GF-D8 (cell line): ENCODE measurements at places on chromosomes 2 and 18.
A peak's percentile ranks its signal among the peaks of the same experiment; 100 is the strongest.

DNA sequence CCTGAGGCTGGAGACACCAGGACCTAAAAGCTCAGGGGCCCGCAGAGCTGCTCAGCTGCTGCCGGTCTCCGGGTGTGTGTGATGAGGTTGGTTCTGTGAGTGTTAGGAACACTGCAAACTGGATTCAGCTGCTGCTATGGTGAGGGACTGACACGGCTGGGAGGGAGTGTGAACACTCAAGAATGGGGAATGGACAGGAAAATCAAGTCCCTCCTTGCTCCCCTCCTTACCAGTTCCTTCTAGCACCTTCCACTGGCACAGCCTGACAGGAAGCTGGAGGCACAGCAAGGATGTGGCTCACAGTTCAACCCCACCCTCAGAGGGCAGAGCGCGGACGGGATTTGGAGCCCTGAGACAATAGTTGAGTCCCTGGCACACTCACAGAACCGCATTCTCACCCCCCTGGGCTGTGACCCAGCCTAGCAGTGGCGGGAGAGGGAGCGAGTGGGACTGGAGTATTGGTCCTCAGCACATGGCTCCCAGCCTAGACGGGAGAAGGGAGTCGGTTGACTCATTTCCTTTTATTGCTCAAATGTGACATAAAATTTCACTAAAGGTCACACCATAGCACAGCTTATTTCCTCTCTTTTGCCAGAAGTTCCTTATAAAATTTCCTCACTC lies 42.5 kb downstream of the LRRC30 start:
- peak; percentile 56 for DNase-seq

- DNase-seq = no peak
Measured at GRCh38 chr2:239169311-239170048, 231.3 kb downstream of the HDAC4 start.

DNA sequence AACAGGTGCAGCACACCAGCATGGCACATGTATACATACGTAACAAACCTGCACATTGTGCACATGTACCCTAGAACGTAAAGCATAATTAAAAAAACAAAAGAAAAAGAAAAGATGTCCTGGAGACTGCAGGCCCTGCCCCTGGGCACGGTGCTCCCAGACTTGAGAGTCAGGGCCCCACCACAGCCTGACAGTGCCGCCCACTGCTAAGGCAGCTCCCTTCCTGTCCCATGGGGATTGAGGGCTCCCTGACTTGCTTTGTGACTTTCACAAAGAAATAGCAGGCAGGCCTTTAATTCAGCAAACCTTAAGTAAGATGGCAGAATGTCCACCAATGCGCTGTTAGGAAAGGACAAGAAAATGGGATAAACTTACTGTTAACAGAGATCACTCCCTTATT lies 116.8 kb downstream of the NDUFA10 start:
- no peak for DNase-seq

DNA sequence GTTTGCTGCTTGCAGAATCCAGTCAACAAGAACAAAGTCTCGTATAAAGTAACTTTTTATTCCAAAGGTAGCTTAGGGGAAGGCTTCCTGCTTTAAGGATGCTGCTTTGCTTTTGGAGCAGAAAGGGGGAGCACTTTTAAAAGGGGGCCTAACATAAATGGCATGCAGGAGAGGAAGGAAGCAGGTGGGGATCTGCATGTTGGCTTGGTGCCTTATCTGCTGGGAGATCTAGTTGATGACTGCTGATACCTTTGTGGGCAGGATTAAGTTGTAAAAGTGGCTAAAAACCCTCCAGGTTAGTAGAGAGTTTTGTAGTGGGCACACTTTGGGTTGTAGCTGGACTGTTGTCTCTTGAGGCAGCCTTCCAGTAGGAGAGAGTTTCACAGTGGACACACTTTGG lies 22.5 kb downstream of the UBR3 start:
- DNase-seq = no peak

DNA sequence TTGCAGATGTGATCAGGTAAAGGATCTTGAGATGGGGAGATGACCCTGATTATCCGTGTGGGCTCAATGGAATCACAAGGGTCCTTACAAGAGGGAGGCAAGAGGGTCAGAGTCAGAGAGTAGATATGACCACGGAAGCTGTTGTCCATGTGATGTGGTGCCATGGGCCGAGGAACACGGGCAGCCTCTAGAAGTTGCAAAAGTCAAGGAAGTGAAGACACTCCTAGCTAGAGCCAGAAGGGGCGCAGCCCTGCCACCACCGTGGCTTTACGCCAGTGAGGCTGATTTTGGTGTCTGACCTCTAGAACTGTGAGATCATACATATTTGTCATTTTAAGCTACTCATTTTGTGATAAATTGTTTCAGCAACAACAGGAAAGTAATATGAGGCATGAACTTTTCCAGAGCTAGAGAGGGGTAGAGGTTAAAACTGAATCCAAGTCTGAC lies 114.4 kb downstream of the CAPN13 start:
- no peak for DNase-seq

DNA sequence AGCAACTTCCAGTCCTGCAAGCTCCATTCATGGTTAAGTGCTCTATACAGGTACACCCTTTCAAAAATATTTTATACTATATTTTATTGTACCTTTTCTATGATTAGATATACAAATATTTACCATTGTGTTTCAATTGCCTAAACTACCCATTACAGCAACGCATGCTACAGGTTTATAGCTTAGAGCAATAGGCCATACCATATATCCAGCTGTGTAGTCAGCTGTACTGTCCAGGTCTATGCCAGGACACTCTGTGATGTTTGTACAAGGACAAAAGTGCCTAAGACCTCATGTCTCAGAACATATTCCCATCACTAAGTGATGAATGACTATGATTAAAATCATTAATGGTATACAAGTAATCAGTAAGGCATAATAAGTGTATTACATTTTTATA lies 368.7 kb downstream of the CMPK2 start:
- no peak for DNase-seq

DNA sequence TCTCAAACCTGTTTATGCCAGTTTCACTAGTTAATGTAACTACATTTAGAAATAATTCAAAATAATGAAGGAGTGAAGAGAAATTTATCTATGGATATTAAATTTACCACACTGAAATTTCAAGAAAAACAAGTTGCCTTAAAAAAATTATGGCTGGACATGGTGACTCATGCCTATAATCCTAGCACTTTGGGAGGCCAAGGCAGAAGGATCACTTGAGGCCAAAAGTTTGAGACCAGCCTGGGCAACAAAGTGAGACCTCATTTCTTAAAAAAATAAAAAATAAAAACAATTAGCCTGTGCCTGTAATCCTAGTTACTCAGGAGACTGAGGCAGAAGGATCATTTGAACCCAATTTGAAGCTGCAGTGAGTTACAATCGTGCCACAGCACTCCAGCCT lies 29.9 kb downstream of the HDLBP start:
- no peak for DNase-seq

DNA sequence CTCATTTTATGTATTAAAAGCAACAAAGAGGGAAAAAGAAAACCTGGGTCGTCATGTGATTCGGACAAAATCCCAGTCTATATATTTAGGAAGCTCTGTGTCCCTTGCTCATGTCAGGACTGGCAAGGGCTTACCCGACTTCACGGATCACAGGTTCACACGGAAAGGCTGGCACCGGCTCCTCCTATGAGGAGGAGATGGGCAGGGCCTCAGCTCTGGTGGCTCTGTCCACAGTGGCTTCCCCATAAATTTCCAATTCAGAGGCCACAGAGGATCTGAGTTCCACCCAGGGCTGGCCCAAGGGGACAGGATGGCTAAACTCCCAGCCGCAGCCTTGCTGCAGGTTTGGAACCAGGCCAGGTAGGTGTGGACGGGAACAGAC lies 186.8 kb downstream of the BCL2 start:
- DNase-seq = no peak

- DNase-seq = no peak
Measured at GRCh38 chr2:46471697-46472096, 7.7 kb upstream of the TMEM247 start.

DNA sequence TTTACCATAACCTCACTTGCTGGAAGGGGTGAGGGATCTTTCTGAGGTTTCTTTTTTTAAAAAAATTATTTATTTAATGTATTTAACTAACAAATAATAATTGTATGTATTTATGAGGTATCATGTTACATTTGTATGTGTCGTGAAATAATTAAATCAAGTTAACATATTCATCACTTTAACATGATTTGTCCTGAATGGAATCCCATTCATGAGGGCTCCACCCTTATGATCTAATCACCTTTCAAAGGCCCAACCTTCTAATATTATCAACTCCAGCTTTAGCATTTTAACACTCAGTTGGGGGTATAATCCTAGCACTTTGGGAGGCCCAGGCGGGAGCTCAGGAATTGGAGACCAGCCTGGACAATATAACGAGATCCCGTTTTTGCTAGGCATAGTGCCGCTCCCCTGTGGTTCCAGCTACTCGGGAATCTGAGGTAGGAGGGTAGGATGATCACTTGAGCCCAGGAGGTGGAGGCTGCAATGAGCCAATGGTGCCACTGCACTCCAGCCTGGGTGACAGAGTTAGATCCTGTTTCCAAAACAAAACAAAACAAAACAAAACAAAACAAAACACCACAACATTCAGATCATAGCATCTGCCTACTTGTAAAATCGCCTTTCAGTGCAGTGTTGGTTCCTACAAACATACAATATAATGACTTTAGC lies 1.1 kb upstream of the TAF4B start:
- no peak for DNase-seq

GRCh38 chr2:69642709-69643601 lies 584 bp downstream of the AAK1 start:
- DNase-seq = peak; percentile 20

DNA sequence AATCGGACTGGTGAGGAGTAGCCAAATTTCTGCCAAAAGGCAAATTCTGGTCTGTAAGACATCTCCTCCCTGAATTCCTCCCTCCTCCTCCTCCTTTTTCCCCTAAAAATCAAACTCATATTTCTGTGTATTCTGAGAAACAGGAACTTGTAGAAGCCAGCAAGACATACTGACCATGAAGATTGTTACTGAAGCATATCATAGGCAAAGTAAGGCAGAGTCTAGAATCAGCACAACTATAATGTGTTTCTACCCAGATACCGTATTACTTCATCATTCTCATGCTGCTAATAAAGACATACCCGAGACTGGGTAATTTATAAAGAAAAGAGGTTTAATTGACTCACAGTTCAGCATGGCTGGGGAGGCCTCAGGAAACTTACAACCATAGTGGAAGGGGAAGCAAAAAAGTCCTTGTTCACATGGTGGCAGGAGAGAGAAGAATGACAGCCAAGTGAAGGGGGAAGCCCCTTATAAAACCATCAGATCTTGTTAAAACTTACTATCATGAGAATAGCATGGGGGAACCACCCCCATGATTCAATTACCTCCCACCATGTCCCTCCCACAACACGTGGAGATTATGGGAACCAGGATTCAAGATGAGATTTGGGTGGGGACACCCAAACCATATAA lies 24.9 kb upstream of the EPC2 start:
- DNase-seq = no peak

DNA sequence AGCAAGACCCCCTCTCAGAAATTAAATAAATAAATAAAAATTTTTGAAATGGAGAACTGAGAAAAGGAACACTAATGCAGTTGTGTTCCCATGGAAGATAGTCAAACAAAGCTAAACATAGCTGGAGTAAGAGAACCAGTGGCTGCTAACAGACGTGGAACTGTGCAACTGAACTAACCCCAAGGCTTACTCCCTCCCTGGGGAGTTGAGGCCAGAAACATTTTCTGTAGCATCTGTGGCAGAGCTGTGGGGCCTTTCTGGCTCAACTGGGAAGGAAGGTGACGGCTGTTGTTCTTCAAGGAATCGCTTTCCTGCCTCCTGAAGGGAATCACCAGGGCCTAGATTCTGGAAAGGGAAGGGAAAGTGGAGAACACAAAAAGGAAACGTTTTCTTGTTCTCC lies 53.9 kb upstream of the B3GNT2 start:
- DNase-seq = no peak

DNA sequence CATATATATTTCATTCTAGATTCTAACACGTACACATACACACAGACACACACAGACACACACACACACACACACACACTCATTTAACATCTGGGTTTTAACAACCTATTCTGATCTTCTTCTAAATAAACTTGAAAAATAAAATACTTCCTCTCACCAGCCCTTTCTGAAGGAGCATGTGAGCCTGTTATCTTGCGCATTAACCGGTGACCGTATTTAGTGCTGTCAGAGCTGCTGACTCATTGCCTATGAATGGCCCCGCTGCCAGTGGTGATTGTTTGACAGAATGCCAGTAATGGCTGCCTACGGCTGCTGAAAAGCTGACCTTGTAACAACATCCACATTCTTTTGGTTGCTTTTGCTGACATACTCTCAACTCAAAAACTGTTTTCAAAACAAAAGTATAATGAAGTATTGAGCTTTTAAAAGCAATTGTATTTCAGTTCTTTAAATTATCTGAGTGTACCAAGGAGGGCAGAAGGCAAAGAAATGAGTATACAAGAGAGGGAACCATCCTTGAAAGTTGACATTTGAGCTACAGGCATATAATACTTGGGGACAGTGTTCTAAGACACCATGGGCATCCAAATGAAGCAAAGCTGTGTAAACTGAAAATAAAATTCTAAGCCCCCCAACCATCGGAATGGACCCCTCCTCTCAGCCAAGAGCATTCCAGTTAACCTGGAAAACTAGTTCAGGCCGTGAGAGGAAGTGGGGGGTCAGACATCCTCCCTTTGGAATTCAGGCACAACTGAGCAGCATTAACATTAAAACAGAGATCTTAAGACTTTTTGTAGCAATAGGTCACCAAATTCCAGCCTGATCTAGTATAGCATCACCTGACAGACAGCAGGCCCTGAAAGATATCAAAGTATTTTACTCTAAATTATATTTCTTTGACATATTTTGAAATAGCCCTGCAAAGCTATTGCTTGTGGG lies 50.2 kb upstream of the DTNA start:
- no peak for DNase-seq

DNA sequence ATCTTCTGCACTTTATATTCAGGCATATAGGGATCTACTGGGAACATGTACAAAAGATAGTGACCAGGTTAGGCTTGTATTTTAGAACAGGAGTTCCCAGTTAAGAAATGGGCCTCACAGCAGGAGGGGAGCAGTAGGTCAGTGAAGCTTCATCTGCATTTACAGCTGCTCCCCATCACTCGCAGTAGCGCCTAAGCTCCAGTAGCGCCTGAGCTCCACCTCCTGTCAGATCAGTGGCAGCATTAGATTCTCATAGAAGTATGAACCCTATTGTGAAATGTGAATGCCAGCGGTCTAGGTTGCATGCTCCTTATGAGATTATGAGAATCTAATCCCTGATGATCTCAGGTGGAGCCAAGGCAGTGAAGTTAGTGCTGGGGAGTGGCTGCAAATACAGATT lies 224.4 kb upstream of the CYRIA start:
- no peak for DNase-seq

DNA sequence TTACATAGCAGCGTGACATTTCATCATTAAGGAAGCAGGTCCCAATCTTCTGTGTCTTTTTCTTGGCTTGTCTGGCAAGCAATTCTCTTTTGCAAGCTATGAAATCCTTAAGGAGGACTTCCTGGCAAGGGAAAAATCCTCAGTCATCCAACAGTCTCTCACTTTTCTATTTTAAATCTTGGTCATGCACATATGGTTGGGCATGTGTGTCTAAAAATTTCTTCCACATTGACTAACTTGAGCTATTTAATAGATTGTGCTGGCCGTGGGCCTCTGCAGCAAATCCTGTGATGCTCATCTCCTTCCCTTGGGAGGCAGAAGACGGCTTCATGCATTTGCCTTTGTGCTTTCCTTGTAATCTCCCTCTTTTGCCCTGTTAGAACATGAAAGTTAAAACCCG lies 634.3 kb upstream of the FANCL start:
- DNase-seq = no peak
